ENCODE measurements at places on chromosomes 4 and X. TPM values are rescaled to one million over a fixed set of nuclear protein-coding genes. Genes with fewer than 3 reads are reported as not detected.

The GPC3 gene
- total RNA-seq, result 64.9 TPM

The RTL9 gene
- 1.2 TPM for total RNA-seq

The MAGEA9B gene
- total RNA-seq, result not detected

The PPEF2 gene
- 12.3 TPM for total RNA-seq

The GAGE13 gene
- not detected for total RNA-seq

The DCAF8L2 gene
- total RNA-seq, result not detected

The POF1B gene
- total RNA-seq, result 2.1 TPM

The DBET gene
- total RNA-seq, result not detected

The CPE gene
- 374 TPM for total RNA-seq

The CYLC1 gene
- not detected for total RNA-seq

The ADGRG2 gene
- total RNA-seq, result 12.8 TPM

The PAGE4 gene
- total RNA-seq, result not detected

The LNX1 gene
- 12.3 TPM for total RNA-seq

The EPGN gene
- 1.3 TPM for total RNA-seq

The VEGFC gene
- 10.6 TPM for total RNA-seq

The APLN gene
- 2.8 TPM for total RNA-seq

The TLR7 gene
- total RNA-seq, result 1.1 TPM

The EVC2 gene
- total RNA-seq, result 10.8 TPM

The TMEM156 gene
- 1.6 TPM for total RNA-seq

The SMPX gene
- 41.5 TPM for total RNA-seq

The ADH7 gene
- 1.1 TPM for total RNA-seq

The TEC gene
- total RNA-seq, result 3.9 TPM

The APBB2 gene
- 112 TPM for total RNA-seq

The ZNF157 gene
- 2.6 TPM for total RNA-seq

The TMSB15A gene
- total RNA-seq, result 24.7 TPM

The TMPRSS11E gene
- not detected for total RNA-seq

The S100G gene
- not detected for total RNA-seq

The CSN1S1 gene
- not detected for total RNA-seq

The ARHGAP36 gene
- 2.4 TPM for total RNA-seq

The NHSL2 gene
- total RNA-seq, result 15.6 TPM

The MAGEE1 gene
- total RNA-seq, result 9.6 TPM

The TMA16 gene
- total RNA-seq, result 46.5 TPM

The GALNT7 gene
- 80.9 TPM for total RNA-seq

The TIGD2 gene
- 23.9 TPM for total RNA-seq

The RTL5 gene
- total RNA-seq, result 12.4 TPM

The JAKMIP1 gene
- 4.6 TPM for total RNA-seq

The TMEM150C gene
- total RNA-seq, result 24.6 TPM

The SRPK3 gene
- total RNA-seq, result 6.9 TPM

The VCX2 gene
- total RNA-seq, result not detected

The IL13RA2 gene
- total RNA-seq, result 1.6 TPM

The SMARCA1 gene
- total RNA-seq, result 89.6 TPM

The CT83 gene
- not detected for total RNA-seq

The PNMA5 gene
- not detected for total RNA-seq

The IL3RA gene
- total RNA-seq, result 4.8 TPM
